ENCODE measurements at places on chromosomes 7 and 10.

GRCh38 chr7:139455789-139456188, 27.7 kb downstream of the KLRG2 start:
- H3K4me1 ChIP-seq, result no peaks in the 10 kb centered on the region
- DNase-seq, result no peak
- H3K36me3 ChIP-seq, result no peaks in the 10 kb centered on the region
- no peaks in the 10 kb centered on the region for H3K27me3 ChIP-seq
- no peak overlapping the region for H3K27ac ChIP-seq

GRCh38 chr7:111486472-111487142, 75.7 kb downstream of the IMMP2L start:
- H3K27me3 ChIP-seq, result no peaks in the 10 kb centered on the region
- H3K27ac ChIP-seq, result no peak overlapping the region
- H3K4me3 ChIP-seq, result no peak overlapping the region
- no peaks in the 10 kb centered on the region for H3K36me3 ChIP-seq

DNA sequence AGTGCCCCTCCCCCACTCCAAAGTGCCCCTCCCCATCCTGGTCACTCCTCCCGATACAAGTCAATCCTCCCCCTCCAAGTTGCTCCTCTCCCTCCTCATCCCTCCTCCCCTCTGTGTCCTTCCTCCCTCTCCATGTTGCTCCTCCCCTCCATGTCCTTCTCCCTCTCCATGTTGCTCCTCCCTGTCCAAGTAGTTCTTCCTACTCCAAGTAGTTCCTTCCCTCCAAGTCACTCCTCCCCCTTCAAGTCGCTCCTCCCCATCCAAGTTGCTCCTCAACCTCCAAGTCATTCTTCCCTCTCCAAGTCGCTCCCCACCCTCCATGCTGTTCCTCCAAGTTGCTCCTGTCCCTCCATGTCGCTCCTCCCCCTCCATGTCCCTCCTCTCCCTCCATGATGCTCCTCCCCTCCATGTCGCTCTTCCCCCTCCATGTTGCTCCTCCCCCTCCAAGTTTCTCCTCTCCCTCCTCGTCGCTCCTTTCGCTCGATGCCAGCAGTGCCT, 8.6 kb upstream of the WBP1L start:
- H3K27me3 ChIP-seq, result no peaks in the 10 kb centered on the region
- peaks cover 25% of the 10 kb centered on the region for H3K36me3 ChIP-seq
- H3K27ac ChIP-seq, result no peak overlapping the region
- H3K4me1 ChIP-seq, result no peaks in the 10 kb centered on the region
- peak; percentile 28 for DNase-seq

- no peaks in the 10 kb centered on the region for H3K27me3 ChIP-seq
- H3K36me3 ChIP-seq, result peaks cover 36% of the 10 kb centered on the region
- peaks cover 40% of the 10 kb centered on the region for H3K4me1 ChIP-seq
Measured at GRCh38 chr10:86888585-86889381, 68.6 kb downstream of the MMRN2 start.

DNA sequence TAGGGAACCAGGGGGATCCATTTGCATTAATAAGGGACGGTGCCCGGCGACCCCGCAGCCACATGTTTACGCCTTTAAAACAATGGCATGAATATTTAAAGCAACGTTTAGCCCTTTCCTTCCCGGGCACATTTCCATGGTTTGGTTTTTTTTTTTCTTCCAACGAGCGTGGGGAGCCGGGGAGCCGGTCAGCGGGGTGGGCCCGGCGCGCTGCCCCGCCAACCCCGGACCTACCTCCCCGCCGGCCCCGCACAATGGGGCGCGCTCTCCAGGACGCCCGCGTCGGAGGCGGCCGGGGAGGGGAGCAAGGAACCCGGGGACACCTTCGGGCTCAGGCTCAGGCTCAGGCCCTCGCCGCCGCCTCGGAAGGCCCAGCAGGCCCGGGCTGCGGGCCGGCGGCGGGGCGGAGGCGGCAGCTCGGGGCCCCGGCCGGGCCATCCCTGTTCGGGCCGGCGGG, 1.0 kb downstream of the SEPHS1 start:
- peaks cover 7% of the 10 kb centered on the region for H3K4me1 ChIP-seq
- peak; percentile 37 for DNase-seq
- H3K36me3 ChIP-seq, result peaks cover 16% of the 10 kb centered on the region
- H3K27me3 ChIP-seq, result no peaks in the 10 kb centered on the region

GRCh38 chr7:128017460-128017859, 13.8 kb downstream of the LRRC4 start:
- no peak for DNase-seq
- H3K27ac ChIP-seq, result no peak overlapping the region
- no peaks in the 10 kb centered on the region for H3K36me3 ChIP-seq
- peaks cover 29% of the 10 kb centered on the region for H3K4me1 ChIP-seq
- H3K27me3 ChIP-seq, result no peaks in the 10 kb centered on the region

DNA sequence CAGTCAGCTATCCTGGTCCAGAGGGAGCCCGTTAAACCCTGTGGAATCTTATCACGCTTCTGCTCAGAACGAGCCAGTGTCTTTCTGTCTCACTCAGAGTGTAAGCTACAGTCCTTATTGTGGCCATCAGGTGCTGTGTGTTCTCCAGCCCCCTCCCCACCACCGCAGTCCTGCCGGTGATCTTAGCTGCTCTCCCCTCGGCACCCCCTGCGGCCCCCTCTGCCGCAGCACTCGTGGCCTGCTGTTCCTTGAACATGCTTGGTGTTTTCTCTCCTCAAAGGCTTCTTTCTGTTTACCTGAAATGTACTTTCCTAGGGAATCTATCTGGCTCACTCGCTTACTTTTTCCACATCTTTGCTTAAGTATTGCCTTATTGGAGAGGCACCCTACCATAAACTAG, 38.2 kb upstream of the TMEM236 start:
- H3K27ac ChIP-seq, result no peak overlapping the region
- H3K4me1 ChIP-seq, result no peaks in the 10 kb centered on the region
- no peak for DNase-seq

DNA sequence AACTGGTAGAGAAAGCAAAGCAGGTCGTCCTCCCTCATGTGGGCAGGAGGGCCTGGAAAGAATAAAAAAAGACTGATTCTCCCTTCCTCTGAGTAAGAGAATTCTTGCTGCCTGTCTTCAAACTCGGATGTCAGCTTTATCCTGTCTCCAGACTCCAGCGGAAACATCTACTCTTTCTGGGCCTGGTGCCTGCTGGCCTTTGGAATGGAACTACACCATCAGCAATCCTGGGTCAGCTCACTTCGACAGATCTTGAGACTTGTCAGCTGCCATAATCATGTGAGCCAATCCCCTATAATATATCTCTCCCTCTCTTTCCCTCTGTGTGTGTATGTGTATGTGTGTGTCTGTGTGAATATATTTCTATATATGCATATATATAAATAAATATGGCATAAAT, 411.0 kb upstream of the DPP6 start:
- H3K4me3 ChIP-seq, result no peak overlapping the region
- H3K27ac ChIP-seq, result no peak overlapping the region
- H3K27me3 ChIP-seq, result no peaks in the 10 kb centered on the region
- DNase-seq, result no peak
- H3K4me1 ChIP-seq, result no peaks in the 10 kb centered on the region

DNA sequence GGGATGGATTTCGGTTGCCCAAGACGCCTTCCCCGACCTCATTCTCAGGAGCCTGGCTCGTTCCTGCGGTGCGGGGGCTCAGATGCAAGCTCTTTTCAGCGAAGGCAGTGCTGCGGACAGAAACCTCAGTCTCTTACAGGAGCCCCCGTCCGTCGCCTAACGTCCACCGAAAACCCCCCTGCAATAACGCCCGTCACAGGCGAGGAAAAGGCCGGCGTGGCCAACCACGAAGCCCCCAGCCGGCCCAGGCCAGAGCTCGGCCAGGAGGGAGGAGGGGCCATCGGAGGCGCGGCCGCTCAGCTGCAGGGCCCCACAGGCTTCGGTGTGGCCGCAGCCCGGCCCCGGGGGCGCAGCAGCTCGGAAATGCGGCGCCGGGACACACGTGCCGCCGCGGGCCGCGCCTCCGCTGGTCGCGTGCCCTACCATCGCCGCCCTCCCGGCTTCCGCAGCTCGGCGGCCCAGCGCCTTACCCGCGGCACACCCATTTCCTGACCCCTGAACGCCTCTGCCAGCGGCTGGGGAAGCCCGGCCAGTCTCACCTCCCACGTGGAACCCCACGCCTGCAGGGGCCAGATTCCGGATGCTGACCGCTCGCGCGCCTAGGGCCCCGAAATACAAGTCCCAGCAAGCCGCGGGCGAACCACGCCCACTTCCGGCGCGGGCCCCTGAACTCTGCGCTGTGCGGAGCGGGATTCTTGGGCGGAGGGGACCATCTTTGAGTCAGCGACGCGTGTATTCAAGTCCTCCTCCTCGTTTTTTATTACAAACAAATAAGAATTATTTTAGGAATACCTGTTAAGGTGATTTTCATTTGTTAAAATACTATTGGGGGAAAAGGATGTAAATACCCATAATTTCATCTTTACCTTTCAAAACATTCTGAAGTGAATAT, at the start of gene ZNF239:
TSS of gene ZNF239 (minus strand) at position 616 of the 892 bp plus-strand sequence. CDS start 16,537 bp downstream, outside the sequence.
- no peaks in the 10 kb centered on the region for H3K36me3 ChIP-seq
- no peaks in the 10 kb centered on the region for H3K27me3 ChIP-seq
- peak within 1 kb of the TSS; percentile 31 for H3K27ac ChIP-seq
- peak; percentile 88 for DNase-seq
- peak within 1 kb of the TSS; percentile 45 for H3K4me3 ChIP-seq

GRCh38 chr10:61299156-61299555, 154.0 kb downstream of the TMEM26 start:
- H3K4me1 ChIP-seq, result no peaks in the 10 kb centered on the region
- H3K4me3 ChIP-seq, result no peak overlapping the region
- H3K27me3 ChIP-seq, result no peaks in the 10 kb centered on the region

- H3K4me3 ChIP-seq, result no peak overlapping the region
- no peaks in the 10 kb centered on the region for H3K36me3 ChIP-seq
- no peaks in the 10 kb centered on the region for H3K27me3 ChIP-seq
- no peaks in the 10 kb centered on the region for H3K4me1 ChIP-seq
- DNase-seq, result no peak
- no peak overlapping the region for H3K27ac ChIP-seq
Measured at GRCh38 chr7:131521651-131522163, 34.7 kb downstream of the PODXL start.

GRCh38 chr10:103849212-103849877, 6.0 kb downstream of the SH3PXD2A start:
- no peak for DNase-seq
- no peak overlapping the region for H3K4me3 ChIP-seq
- no peak overlapping the region for H3K27ac ChIP-seq

- no peak for DNase-seq
- H3K27me3 ChIP-seq, result no peaks in the 10 kb centered on the region
- H3K4me3 ChIP-seq, result no peak overlapping the region
- H3K4me1 ChIP-seq, result peaks cover 8% of the 10 kb centered on the region
- no peak overlapping the region for H3K27ac ChIP-seq
Measured at GRCh38 chr7:122430710-122431109, 126.2 kb upstream of the FEZF1 start.

- no peak overlapping the region for H3K27ac ChIP-seq
- H3K4me3 ChIP-seq, result no peak overlapping the region
- H3K4me1 ChIP-seq, result no peaks in the 10 kb centered on the region
Measured at GRCh38 chr10:122514045-122514840, 46.3 kb upstream of the DMBT1 start.

GRCh38 chr10:69045441-69046300, 42.2 kb upstream of the SRGN start:
- H3K4me3 ChIP-seq, result no peak overlapping the region
- H3K36me3 ChIP-seq, result no peaks in the 10 kb centered on the region
- no peaks in the 10 kb centered on the region for H3K27me3 ChIP-seq
- no peaks in the 10 kb centered on the region for H3K4me1 ChIP-seq
- no peak overlapping the region for H3K27ac ChIP-seq

- H3K4me3 ChIP-seq, result no peak overlapping the region
- no peak for DNase-seq
Measured at GRCh38 chr10:117074621-117075020, 63.4 kb downstream of the VAX1 start.

Measured in A673 (cell line).